ENCODE measurements at places on chromosomes 6 and 20.
A peak's percentile ranks its signal among the peaks of the same experiment; 100 is the strongest.

DNA sequence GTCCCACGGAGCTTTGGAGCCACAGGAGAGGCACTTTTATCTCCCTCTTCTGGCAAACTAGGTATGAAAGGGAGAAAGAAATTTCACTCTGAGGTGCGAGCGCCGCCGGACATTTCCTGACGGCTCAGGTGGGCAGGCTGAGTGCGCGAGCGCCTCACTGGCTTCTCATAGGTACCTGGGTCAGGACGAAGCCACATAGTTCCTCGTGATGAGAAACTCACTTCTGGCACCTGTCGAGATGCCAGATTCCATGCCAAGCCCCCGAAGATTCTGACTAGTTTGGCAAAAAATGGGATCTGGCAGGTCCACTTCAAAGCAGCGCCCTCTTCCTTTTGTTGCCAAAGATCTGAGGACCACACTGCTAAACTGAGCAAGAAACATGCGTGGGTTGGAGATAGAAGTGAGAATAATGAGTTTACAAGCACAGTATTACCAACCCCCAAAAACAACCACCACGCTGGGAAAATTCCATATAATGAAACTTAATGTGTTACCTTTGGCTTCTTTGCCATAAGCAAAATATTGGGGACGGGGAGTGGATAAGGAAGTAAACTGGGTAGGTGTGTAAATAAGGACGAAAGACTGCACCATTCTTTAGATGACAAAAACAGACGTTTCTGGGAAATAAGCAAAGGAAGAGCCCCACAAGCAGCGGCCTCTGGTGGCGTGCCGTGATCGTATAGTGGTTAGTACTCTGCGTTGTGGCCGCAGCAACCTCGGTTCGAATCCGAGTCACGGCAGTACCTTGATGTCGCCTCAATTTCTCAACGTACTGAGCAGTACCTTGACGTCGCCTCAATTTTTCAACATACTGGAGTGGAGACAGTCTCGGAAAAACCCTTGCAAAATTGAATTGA is 89.8 kb upstream of the PRSS16 start:
- peak; percentile 62 for DNase-seq

GRCh38 chr6:26025047-26025893 is 62.0 kb upstream of the HFE start:
- no peak for DNase-seq

DNA sequence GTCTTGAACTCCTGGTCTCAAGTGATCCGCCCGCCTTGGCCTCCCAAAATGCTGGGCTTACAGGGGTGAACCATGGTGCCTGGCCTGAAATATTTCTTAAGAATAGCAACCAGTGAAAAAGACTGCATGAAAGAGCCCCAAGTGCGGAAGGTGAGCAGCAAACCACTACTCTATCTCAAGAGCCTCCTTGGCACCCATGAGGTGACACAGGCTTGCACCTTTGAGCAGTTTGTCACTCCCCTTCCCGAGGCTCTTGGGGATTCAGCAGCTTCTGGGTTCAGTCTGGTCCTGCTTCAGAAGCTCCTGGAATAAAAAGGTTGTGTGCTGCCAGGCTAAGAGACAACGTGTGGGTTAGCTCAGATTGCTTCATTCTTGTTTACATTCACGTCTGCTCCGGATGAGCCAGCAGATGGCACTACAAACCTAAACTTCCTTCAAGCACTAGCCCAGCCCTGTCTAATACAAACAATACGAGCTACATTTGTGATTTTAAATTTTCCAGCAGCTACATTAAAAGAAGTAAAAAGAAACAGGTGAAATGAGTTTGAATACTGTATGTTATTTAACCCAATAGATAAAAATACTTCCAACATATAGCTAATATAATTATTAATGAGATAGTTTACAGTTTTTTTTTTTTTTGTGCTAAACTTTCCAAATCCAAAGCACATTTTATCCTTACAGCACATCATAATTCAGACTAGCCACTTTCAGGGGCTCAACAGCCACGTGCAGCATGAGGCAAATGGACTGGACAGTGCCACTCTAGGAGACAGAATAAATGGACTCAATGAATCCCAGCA is 46.2 kb downstream of the GJA10 start:
- peak; percentile 34 for DNase-seq

DNA sequence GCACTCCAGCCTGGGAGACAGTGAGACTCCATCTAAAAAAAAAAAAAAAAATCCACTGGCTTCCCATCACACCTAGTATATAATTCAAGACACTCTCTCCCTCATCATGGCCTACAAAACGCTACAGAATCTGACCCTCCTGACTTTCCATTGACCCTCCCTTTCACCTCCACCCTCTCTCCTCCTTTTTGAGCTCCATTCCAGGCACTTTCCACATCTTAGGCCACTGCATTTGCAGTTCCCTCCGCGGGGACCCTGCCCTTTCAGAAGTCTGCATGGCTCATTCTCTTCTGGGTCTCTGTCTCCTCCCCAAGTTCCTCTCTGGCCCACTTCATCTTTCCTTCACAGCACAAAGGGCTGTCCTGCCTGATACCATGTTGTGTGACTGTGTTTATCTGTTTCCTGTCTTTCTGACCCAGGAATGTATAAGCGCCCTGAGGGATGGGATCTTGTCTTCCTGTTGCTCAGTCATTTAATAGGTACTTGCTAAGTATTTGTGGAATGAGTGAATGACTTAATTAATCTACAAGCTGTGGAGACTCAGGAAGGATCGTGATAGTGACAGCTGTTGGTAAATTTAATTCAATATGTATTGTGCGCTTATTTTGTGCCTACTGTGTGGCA is 35.2 kb downstream of the NCR2 start:
- DNase-seq: no peak

DNA sequence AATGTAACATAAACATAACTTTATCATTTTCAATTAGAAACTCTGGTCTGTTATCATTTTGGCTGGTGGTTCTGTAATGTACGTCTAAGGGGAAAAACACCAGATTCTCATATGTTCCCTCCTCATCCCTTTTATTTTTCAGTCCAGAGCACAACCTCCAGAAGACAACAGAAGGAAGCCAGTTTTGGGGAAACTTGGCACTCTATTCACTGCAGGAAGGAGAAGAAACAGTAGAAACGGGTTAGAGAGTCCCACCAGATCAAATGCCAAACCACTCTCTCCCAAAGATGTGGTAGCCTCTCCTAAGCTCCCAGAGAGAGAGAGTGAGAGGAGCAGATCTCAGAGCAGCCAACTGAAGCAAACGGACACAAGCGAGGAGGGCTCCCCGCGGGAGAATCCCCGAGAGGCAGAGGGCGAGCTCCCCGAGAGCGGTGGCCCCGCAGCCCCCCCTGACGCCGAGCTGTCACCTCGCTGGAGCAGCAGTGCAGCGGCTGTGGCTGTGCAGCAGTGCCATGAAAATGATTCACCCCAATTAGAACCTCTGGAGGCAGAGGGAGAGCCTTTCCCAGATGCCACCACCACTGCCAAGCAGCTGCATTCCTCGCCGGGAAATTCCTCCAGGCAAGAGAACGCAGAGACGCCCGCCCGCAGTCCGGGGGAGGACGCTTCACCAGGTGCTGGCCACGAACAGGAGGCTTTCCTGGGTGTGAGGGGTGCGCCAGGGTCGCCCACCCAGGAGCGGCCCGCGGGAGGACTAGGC is 117.8 kb downstream of the RTN4IP1 start:
- peak; percentile 31 for DNase-seq

- no peak for DNase-seq
These were observed 25.0 kb upstream of the POPDC3 start for GRCh38 chr6:105204768-105205167.

- no peak for DNase-seq
These were observed 82.4 kb downstream of the RTN4IP1 start for GRCh38 chr6:106546691-106547414.

- DNase-seq: no peak
These were observed 6.5 kb upstream of the ZSCAN9 start for GRCh38 chr6:28218312-28219248.

DNA sequence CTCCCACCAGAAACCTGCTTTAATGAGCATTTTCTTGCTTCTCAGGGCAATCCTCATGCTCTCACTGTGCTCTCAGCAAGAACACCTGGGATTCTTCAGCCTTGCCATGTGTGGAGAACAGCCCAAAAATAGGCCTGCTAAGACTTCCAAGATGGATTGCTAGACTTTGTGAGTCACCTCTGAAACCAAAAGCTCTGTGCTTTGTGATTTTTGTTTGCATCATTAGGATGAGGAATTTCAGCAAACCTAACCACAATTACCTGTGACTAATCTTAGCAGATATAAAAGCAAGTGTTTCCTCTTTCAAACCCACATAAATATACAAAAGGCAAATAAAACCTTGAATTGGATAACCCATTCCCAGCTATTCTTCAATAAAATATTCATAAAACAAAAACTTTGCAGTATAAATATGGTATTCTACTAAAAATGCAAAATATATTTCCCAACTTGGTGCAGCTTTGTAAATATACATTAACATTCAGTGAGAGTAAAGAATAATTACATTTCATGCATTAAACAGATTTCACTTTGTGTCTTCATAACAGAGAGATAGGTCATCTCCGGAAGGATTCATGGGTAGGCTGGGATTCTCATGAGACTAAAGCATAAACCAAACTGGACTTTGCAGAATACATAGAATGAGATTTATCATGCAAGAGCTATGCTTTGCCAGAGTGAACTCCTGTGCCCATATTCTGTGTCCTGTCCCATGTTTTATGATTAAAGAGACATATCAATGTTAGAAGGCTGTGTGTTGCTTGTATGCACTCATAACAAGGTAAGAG is 33.5 kb downstream of the TPBG start:
- DNase-seq: no peak

DNA sequence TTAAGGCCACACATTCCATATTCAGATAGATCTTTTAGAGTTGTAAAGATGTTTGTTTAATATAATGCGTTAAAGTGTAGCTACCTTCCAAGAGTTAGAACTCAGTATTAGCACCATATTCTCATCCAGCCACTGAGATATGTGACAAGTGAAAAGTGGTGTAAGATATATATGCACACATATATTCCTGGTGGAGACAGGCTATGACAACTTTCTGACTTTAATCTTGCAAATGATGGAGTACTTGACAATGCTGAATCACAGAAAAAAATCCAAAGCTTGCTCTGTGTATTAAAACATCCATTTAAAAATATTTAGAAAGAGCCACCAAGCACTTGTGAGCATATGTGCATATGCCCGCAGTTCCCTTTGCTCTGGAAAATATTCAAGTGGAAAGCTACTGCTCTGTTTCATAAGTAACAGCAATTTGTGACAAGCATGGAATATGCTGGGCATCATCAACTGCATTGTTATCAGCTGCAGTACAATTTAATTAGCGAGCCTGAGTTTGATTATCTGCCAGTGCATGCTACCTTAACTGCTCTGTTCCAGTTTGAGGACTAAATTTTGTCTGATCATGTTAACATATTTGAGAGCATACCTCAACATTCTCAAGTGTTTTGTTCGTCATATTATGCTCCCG is 64.8 kb downstream of the VIP start:
- no peak for DNase-seq

GRCh38 chr6:39778581-39779255 is 13.5 kb upstream of the DAAM2 start:
- DNase-seq: no peak

- DNase-seq: no peak
These were observed 2.6 kb downstream of the MAN1A1 start for GRCh38 chr6:119346936-119347335.

DNA sequence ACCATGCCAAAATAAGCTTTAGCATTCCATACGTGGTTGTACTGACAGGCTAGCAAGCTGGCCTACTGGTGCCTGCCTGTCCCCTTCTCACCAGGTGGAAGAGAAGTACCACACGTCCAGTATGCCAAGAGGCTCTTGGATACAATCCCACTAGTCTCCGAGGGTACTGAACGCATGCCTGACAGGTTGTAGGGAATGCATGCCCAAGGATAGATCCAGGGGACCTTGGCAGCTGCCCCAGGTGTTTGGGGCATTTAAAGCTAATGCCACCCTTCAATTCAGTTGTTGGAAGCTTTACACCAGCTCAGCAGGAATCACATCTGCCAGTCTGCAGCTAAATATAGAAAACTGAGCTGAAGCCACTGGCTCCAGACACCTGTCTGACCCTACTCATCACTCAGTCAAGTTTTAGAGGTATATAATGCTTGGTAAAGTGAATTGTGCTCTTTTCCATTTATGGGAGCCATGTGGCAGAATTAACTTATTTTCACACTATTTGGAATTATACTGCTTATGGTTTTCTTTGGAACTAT is 4.9 kb downstream of the TUBB2B start:
- no peak for DNase-seq

DNA sequence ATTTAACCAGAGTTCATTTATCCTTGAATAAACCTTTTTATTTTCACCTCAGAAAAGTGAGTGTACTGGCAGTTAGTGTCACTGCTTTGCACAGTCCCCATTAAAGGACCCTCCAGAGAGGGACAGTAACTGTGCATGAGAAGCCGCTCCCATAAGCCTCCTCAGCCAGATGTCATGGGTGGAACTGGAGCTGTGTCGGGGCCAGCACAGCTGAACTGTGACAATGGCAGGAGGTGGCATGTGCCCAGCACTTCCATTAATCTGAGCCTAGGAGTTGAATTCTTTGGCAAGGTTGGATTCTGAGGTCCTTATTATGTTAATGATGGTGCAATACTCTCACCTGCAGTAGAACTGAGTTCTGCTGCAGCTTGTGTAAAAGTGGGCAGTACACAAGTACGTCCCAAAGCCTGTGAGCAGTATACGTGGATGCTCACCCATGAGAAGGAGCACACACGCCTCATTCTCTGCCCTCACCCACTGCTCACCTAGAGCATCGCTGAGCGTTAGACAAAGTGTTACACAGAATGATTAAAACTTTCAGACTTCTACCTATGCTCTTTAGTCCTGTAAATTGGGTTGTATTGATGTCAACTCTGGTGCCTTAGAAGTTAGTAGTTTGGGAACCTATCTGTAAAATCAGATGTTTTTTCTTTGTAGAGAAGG is 11.9 kb upstream of the CSE1L start:
- DNase-seq: no peak

GRCh38 chr20:62069741-62070216 is 4.1 kb upstream of the TAF4 start:
- no peak for DNase-seq

DNA sequence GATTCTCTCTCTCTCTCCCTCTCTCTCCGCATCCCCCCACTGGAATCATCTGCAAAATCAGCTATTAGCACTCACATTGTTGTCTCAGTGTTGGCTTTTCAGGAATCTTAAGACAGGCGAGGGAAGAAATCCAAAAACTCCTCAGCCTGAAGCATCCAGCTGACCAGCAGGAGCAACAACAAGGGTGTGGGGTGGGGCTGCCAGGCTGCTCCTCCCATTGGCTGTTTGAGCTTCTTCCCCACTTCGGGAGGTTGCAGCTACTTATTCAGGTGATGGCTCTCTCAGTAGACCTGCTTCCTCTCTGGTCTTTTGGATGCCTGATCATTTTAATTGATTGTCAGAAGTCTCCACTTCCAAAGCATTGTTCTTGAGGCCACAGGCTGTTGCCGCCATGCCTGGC is 24.1 kb upstream of the SLC32A1 start:
- no peak for DNase-seq

GRCh38 chr6:56541030-56541600 is 101.6 kb downstream of the DST start:
- no peak for DNase-seq

Measured in T-helper 22 cell (primary cell).